Posterior vena cava (tissue), 2 donors: ENCODE measurements at places on chromosomes 6 and 20. TPM values are rescaled to one million over a fixed set of nuclear protein-coding genes. Genes with fewer than 3 reads are reported as not detected.
A peak's percentile ranks its signal among the peaks of the same experiment; 100 is the strongest.

The DEFB124 gene
- 2.9 TPM for total RNA-seq

DNA sequence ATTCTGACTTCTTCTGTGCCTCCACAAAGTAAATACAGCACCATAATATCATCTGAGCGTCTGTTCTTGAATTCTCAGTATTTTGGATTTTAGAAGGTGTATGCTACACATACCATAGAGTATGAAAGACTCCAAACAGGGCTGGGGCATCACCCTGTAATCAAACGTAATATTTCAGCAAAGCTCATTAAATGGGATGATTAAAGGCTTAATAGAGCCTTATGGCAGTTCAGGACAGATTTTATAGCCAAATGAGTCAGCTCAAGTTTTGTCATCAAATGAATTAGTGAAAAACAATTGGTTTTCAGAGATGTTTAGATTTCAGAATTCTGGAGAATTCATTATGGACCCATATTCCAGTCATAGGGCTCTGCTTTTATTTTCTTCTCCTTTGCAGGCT is 68.9 kb downstream of the TULP4 start:
- no peak for DNase-seq

GRCh38 chr6:85278466-85279035 is 171.3 kb upstream of the NT5E start:
- no peak for DNase-seq

The GPLD1 gene
- 4.1 TPM for total RNA-seq

DNA sequence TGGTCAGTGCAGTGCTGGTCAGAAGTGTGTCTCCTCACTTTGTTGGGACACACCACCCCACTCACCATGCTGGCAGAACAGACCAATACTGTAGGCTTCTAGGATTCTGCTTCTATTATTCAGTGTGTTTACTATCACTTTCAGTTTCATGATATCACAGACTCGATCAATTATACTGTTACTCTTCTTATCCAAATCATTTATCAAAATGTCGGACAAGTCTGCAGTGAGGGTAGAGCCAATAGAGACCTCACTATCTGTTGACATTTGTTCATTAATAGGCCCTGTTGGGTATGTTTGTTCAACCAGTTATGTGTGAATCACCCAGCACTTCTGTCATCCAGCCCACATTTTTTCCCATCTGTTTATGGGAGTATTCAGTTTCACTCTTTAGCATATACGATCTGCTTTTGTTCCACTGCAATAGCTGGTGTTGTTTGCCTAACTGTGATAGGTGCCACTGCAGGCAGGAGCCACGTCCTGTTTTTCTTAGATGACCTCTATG is 140.1 kb downstream of the NRN1 start:
- DNase-seq = no peak

The IFT52 gene
- 30.1 TPM for total RNA-seq

GRCh38 chr6:10381133-10381829 is 33.6 kb downstream of the TFAP2A start:
- no peak for DNase-seq

GRCh38 chr6:138544501-138544900 is 45.2 kb upstream of the NHSL1 start:
- no peak for DNase-seq

DNA sequence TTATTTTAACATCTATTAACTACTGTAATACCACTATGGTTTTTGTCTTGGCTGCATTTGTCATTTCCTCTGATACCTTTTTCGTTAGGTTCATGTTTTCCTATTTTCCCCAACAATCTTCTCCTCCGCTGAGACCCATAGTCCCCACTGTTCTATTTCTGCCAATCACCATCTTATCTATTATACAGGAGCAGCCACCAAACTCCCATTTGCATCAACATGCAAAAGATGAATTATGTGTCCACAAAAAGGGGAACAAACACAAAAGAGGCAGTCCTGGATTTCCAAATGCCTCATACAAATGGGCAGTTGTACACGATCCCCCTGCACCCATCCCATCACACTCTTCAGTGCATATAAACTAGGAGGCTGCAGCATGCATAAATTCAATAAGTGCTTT is 121.7 kb upstream of the MYLIP start:
- DNase-seq = no peak

DNA sequence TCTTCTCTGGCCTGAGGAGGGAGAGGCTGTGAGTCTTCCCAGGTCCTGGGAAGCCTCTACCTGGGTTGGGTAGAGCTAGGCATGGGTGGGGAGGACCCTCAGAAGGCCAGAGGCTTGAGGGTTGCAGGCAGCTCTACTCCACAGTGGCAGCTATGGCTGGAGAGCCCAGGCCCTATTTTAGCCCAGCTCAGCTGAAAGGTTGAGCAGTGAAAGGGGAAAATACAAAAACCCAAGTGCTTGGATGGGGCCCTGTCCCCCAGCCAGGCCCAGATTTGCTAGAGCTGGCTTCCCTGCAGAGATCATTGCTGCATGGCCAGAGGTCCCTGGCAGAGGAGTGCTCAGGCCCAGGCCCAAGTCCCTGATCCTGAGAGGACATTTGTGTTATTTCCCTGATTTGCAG is 45.7 kb downstream of the SUN5 start:
- DNase-seq = peak; percentile 47

DNA sequence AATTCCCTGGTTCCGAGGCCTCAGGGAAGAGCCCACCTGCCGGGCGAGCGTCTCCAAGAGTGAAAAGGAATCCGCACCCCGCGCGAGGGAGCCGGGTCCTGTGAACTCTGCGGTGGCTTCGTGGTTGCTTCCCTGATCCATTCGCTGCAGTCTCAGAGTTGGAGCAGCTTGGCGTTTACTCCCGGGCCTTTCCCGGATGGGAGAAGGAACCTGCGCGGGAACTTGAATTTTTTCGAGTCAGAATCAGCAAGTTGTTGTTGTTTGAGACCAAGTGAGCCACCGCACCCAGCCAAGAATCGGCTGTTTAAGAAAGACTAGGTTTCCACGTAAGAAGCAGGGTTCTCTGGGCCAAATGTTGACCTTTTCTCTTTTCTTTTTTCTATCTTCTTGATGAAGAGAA is 12.9 kb downstream of the PRSS16 start:
- DNase-seq = no peak

GRCh38 chr20:49276161-49276960 is 1.5 kb downstream of the ZNFX1 start:
- DNase-seq = no peak

The LZTS3 gene
- total RNA-seq = 8.0 TPM

- no peak for DNase-seq
Measured at GRCh38 chr6:84657486-84657885, 106.9 kb downstream of the TBX18 start.

GRCh38 chr20:1003920-1004697 is 2.0 kb upstream of the RSPO4 start:
- DNase-seq = no peak

GRCh38 chr6:33241968-33242367 is 29.7 kb downstream of the VPS52 start:
- DNase-seq = no peak

- no peak for DNase-seq
Measured at GRCh38 chr6:152701081-152701862, 3.6 kb downstream of the MYCT1 start.

- DNase-seq = no peak
Measured at GRCh38 chr6:29525311-29525639, 34.3 kb downstream of the UBD start.

The TCF21 gene
- 1.9 TPM for total RNA-seq

DNA sequence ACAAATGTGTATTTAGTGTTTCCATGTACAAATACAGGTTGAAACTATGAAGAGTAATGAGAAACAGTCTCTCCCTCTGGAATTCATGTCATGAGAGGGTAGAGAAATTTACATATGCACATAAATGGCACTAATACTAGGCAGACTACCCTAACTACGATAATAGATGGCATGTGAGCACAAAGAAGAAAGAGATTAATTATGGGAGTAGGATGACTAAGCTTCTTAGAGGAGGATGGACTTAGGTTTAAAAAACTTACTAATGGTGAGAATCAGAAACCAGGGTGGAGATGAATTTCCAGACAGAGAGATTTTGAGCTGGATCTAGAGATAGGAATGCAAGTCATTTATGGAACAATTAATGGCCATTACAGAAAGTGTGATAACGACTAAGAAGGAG is 225.3 kb upstream of the HTR1E start:
- DNase-seq = no peak

The NKX2-4 gene
- total RNA-seq = not detected

DNA sequence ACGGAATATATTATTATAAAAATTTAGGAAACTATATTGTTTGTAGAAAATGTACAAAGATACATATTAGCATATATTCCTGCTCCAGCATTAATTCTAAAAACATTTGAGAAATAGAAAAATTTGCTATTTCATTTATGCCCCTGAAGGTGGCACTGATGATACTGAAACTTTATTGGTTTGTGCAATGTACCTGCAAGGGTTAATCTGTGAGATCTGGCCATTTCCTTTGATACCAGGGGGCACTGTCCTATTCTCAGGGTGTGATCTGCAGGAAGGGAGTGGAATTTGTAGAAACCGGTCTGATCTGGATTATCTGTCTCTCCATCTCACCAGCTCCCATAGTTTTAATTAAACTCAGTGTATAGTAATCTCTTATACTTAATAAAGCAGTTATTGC is 625.1 kb upstream of the IMPG1 start:
- no peak for DNase-seq

DNA sequence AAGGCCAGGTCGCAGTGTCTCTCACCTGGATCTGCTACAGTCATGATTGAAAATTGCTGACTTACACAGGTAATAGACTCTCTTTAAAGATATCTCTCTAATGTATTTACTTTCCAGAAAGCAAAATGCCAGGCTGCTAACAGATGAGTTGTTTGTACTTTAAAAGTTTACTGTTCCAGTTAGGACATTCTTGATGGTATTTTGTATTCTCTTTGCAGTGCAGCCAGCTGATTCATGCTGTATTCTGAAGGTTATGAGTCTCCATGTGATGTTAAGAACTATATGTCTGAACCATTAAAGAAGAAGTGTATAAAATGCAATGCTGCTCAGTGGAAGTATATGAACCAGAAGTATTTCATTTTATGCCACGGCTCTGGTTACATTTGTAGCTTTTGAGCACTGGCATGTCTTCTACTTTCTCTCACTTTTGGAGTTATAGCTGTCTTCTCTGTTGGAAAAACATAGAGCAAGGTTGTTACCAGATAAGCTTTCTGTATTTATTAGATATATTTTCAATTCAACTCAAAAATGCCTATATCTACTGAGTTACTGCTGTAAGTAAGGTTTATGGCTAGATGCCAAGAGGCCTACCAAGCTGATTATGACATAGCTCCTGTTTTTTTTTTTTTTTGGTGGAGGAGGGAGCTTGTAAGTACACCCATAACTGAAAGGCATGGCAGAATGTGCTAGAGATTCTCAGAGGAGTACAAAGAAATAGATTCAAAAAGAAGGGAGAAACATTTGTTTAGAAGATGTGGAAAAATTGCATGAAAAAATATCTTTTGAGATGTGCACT is 130.5 kb upstream of the MAN1A1 start:
- DNase-seq = no peak

DNA sequence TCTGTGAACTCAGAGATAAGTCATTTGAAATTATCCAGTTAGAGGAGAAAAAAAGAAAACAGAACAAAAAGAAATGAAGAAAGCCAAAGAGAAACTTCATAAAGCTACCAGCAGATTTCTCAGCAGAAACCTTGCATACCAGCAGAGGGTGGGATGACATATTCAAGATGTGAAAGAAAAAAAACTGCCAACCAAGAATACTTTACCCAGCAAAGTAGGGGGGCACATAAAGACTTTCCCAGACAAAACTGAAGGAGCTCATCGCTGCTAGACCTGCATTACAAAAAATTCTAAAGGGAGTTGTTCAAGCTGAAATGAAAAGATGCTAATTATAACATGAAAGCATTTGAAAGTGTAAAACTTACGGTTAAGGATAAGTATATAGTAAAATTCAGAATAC is 246.3 kb downstream of the FNDC1 start:
- DNase-seq = no peak

DNA sequence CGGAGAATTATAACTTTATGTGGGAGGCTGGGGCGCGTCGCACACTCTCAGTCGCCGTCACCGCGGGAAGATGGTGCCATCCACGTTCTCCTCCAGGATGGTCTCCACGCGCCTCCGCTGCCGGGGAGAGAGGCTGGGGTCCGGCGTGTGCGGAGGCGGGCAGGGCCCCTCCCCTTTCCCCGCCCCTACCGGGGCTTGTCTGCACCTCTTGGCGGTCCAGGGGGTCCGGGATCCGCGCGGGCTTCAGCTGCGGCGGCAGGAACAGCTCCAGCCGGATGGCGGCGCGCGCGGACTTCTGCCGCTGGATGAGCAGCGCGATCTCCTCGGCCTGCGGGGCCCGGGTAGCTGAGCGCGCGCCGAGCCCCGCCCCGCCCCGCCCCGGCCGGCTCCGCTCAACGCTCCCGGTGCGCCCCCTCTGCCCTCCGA is 807 bp downstream of the LKAAEAR1 start:
- peak; percentile 91 for DNase-seq

GRCh38 chr6:150028799-150029198 is 3.5 kb upstream of the RAET1L start:
- DNase-seq = no peak

- DNase-seq = no peak
Measured at GRCh38 chr6:131900231-131900630, 50.9 kb downstream of the CCN2 start.

GRCh38 chr6:129469070-129469662 is 240.8 kb downstream of the ARHGAP18 start:
- no peak for DNase-seq

The ADGB gene
- not detected for total RNA-seq

- DNase-seq = no peak
Measured at GRCh38 chr20:14667226-14667625, 329.8 kb upstream of the FLRT3 start.

DNA sequence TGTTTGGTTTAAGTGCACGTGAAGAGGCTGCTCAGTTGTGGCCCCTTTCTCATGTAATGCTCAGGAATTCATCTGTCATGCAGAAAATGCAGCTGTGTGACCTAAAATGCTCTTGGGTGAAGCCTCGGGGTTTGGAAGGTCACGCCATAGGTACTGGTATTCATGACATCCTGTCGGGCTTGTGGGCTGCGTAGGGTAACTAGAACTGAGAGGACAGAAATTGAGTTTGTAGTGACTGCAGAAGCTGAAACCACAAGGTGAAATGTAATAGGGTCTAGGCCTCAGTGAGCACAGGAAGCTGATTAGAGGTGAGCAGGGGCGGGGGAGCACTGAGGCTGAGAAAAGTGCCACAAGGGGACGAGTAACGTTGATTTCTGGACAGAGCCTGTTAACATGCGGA is 128.8 kb downstream of the SOBP start:
- peak; percentile 57 for DNase-seq

DNA sequence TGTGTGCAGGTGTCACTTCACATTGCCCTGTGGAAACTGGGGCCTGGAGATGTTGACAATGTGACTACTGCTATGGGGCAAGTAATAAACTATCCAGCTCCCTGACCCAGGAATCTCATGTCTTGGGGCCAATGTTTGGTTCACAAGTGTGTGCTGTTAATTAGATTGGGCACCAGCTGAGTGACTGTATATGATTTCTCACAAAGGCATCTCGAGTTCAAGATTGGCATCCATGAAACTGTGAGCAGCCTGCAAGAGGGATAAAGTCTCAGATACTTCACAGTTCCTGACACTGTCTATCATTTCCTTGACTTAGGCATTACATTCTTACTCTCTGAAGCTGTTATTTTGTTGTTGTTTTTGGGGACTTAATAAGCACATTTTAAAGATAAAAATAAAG is 264.0 kb downstream of the PRKN start:
- no peak for DNase-seq

The FNDC11 gene
- total RNA-seq = not detected

GRCh38 chr6:131574686-131575085 is 1.7 kb downstream of the ARG1 start:
- DNase-seq = no peak

The SLC17A2 gene
- not detected for total RNA-seq

The BPIFB1 gene
- total RNA-seq = not detected

The TRPC4AP gene
- total RNA-seq = 42.6 TPM

- DNase-seq = no peak
Measured at GRCh38 chr6:321536-322258, 29.4 kb downstream of the DUSP22 start.
